Adrenal gland (tissue), 19 donors: ENCODE measurements at places on chromosomes 1 and 21. TPM values are rescaled to one million over a fixed set of nuclear protein-coding genes. Genes with fewer than 3 reads are reported as not detected.

GRCh38 chr1:43764581-43764980 is 57.2 kb downstream of the ST3GAL3 start:
- no peak overlapping the region for H3K4me3 ChIP-seq
- H3K36me3 ChIP-seq, result no peaks in the 10 kb centered on the region
- peaks cover 12% of the 10 kb centered on the region for H3K4me1 ChIP-seq
- H3K27me3 ChIP-seq, result no peaks in the 10 kb centered on the region

DNA sequence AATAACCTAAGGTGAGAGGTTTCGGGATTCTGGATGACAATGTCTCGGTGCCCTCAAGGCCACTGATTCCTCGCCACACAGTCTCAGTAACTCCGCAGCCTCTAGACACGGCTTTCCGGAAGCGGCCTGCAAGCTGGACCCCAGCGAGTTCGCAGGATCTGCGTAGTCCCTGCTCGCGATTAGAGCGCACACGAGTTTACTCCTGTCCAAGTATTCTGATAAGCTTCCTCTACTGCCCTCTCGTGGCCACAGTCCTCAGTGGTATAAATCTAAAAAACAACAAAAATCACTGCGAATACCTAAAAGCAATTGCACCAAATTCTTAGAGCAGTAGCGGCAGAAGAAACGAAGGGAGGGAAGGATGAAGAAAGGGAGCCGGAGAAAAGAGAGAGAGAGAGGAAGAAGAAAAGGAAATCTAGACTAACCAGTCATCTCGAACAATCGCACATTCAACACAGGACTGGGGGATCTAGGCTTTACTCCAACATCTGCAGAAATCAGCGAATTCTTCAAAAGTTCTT is 1.1 kb upstream of the PLXNA2 start:
- DNase-seq, result peak; percentile 89
- no peaks in the 10 kb centered on the region for H3K36me3 ChIP-seq
- no peak overlapping the region for H3K27ac ChIP-seq
- H3K4me1 ChIP-seq, result peaks cover 19% of the 10 kb centered on the region

DNA sequence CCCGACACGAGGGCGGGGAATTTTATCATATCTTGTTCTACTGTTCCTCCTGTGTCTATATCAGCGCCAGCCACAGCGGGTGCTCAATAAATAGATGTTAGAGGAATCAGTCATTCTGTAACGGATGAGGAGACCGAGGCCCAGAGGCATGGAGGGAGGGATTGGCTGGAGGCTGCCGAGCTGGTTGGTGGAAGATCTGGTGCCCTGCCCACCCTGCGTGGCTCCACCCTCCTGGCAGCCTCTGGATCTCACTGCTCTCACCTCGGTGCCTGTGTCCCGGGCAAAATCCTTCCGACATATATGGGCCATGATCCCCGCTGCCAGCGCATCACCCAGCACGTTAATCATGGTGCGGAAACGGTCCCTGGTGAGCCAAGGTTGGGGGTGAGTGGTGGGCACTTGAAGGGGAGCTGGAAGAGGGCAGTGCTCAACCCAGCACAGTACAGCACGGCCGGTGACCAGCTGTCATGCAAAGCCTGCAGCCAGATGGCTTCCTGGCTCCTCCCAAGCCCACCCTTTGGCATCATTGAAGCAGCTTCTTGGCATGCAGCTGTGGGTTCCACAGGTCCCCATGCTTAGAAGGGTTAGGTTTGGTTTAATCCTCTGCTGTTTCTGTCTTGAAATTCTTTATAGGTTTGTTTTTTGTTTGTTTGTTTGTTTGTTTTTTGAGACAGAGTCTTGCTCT is 26.7 kb downstream of the PODN start:
- no peaks in the 10 kb centered on the region for H3K27me3 ChIP-seq
- no peaks in the 10 kb centered on the region for H3K4me1 ChIP-seq
- no peak for DNase-seq
- H3K27ac ChIP-seq, result no peak overlapping the region
- no peaks in the 10 kb centered on the region for H3K36me3 ChIP-seq

DNA sequence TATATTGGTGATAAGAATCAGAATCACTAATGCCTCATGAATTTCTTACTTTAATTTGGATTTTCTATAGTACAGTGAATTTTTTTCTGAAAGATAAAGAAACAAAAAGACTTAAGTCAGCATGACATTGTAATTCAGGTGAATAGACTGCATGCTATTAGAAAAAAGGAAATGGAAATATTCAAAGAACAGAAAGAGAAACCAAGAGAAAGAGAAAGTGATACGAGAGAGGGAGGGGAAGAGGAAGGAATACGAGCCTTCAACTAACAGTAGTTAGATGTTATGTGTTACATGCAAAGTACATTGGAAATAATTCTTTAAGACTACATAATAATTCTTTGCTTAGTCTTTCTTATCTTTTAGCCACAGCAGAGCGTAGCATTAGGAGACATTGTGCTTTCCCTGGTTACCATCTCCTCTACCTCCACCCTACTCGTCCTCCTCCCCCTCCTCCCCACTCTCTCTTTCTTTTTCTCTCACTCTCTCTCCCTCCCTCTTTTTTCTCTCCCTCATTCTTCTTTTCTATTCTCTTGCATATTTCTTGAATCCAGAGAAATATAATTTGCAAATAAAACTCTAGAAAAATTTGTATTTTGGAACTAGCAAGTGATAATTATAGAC is 46.4 kb upstream of the ADGRL4 start:
- H3K27me3 ChIP-seq, result no peaks in the 10 kb centered on the region
- H3K4me1 ChIP-seq, result no peaks in the 10 kb centered on the region
- DNase-seq, result no peak
- H3K27ac ChIP-seq, result no peak overlapping the region
- H3K36me3 ChIP-seq, result no peaks in the 10 kb centered on the region

DNA sequence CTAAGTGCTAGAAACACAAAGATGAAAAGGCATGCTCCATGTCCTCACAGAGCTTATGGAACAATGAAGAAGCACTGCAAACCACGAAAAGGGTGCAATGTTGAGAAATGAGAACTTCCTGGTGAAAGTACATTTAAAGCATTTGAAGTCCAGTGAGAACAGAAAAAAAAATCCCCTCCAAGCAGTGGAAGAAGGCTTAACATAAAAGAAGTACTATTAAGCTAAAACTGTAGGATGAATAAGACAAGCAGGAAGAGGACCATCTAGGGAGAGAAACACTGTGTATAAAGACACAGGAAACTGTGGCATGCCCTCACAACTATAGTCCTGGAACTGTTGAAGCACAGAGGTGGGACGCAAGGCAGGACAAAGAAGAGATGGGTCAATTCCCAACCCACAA is 10.0 kb downstream of the TP53BP2 start:
- H3K27ac ChIP-seq, result no peak overlapping the region
- H3K36me3 ChIP-seq, result no peaks in the 10 kb centered on the region
- peaks cover 16% of the 10 kb centered on the region for H3K4me1 ChIP-seq
- no peak overlapping the region for H3K4me3 ChIP-seq

DNA sequence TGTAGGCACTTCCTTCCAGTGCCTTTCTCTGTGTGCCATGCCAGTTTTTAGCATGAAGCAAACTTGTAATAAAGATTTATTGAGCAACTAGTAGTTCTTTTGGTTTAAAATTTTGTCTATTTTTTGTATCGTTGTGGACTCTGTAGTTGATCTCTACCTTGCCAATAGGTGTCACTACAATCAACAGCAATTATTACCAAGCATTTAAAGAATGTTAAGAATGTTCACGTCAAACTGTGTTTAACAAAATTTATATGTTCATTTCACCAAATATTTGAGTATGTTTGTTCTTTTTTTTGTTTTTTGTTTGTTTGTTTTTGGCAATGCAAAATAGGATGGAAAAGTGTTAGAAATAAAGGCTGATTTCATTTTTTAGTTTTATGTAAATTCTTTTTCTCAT is 208.1 kb downstream of the PATJ start:
- H3K27me3 ChIP-seq, result no peaks in the 10 kb centered on the region
- H3K4me1 ChIP-seq, result no peaks in the 10 kb centered on the region
- H3K27ac ChIP-seq, result no peak overlapping the region
- H3K36me3 ChIP-seq, result no peaks in the 10 kb centered on the region

DNA sequence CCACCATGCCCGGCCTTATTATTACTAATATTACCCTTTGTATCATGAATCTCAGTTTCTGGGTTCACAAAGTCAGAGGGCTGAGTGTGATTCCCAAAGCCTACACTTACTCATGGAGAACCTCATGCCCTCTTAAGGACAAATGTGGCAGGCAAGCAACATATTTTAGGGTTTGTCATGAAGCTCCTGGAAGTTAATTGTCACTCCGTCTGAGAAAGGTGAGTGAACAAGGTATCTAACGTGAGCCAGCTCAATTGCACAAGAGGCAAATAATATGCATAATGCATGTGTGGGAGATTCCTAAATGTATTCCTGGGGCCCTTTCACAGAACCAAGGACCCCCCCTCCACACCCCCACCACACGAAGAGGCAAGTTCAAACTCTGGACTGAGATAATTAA is 10.1 kb upstream of the TIAM1 start:
- H3K4me1 ChIP-seq, result no peaks in the 10 kb centered on the region
- DNase-seq, result no peak
- H3K27ac ChIP-seq, result no peak overlapping the region
- no peaks in the 10 kb centered on the region for H3K36me3 ChIP-seq

DNA sequence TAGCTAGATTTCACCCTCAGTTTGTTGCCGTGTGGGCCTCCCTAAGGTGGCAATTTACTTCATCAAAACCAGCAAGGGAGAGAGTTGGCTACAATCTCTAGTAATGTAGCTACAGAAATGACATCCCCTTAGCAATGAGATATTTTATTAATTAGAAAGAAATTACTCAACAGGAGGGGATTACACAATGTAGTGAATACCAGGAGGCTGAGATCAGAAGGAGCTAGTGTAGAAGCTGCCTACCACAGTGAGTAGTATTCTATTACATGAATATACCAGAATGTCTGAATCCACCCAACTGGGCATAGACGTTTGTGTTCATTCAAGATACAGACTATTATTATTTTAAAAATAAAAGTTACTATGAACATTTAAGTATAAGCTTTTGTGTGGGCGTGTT is 868.2 kb upstream of the CXADR start:
- no peak overlapping the region for H3K27ac ChIP-seq
- H3K27me3 ChIP-seq, result no peaks in the 10 kb centered on the region
- DNase-seq, result no peak

DNA sequence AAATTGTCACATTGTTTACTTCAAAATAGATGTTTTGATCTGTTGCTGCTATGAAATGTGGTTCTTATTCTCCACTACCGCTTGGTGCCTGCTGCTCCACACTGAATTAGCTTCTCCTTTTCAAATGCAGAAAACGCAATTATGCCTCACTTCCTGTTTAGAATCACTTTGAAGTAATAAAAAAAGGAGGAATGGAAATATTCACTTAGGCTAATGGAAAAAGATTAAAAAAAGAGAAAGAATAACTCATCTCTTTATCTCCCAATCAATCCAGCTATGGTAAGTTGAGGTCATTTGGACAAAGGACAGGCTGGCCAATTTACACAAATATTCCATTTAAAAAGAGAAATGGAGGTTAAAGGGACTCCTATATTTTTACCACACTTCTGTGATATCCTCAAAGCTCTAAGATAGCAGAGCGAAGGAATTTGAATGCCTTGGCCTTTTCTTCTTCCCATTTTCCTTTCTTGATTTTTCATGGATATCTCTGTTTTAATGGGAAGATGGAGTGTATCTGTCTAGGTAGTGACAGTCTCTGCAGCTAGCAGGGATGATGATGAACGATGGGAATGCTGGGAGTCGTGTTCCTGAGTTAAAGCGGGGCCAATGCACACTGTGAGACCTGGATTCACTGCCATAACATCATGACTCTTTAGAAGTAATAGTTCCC is 35.7 kb downstream of the RGS5 start:
- H3K4me1 ChIP-seq, result peaks cover 34% of the 10 kb centered on the region
- DNase-seq, result no peak
- H3K36me3 ChIP-seq, result no peaks in the 10 kb centered on the region
- peak overlapping the region; percentile 68 for H3K27ac ChIP-seq
- no peak overlapping the region for H3K4me3 ChIP-seq

GRCh38 chr1:192878249-192878648 is 69.4 kb downstream of the RGS2 start:
- no peak overlapping the region for H3K4me3 ChIP-seq
- H3K27ac ChIP-seq, result no peak overlapping the region
- H3K4me1 ChIP-seq, result peaks cover 14% of the 10 kb centered on the region
- DNase-seq, result peak; percentile 48
- no peaks in the 10 kb centered on the region for H3K36me3 ChIP-seq

TMIGD3 gene
- polyA plus RNA-seq, result 53.8 TPM

NUDT4B gene
- polyA plus RNA-seq, result 0.13 TPM

GJA8 gene
- polyA plus RNA-seq, result not detected

GPR3 gene
- polyA plus RNA-seq, result 0.64 TPM

TRIM63 gene
- not detected for polyA plus RNA-seq

PRDM15 gene
- 2.9 TPM for polyA plus RNA-seq
